ENCODE measurements at places on chromosomes 3 and 15.

GRCh38 chr15:39624806-39625205, 43.9 kb downstream of the THBS1 start:
- peak; percentile 58 for DNase-seq

DNA sequence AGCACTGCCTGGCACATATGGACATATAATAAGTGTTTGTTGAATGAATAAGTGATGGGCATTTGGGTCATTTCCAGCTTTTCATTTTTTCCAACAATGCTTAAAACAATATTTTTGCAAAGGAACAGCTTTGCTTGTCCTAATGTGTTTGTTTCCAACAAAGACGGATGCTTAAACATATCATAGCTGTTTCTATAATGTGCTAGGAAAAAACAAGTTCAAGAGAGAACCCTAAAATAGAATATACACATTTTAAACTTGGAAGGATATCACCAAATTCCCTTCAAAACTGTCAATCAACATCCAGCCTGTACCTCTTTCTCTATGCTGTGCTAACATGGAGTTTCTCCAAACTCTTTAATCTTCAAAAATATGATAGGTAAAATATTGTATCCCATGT, 224.5 kb upstream of the WNT5A start:
- DNase-seq, result no peak

DNA sequence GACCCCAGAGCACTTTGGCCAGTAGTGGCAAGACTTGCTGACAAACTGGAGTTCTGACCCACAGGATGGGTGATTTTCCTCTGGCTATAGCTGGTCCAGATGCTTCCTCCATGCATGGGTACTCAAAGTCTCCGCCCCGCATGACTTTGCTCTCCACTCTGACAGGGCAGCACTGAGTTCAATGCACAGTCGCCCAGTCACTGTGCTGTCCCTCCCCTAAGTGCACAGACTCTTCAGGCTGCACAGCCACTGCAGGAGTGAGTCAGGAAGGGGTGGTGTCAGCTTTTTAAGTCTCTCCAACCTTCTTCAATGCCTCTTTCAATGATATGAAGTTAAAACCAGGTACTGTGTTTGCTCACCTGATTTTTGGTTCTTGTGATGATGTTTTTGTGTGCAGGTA, 17.8 kb downstream of the TEX9 start:
- DNase-seq, result no peak

GRCh38 chr15:93017526-93017925, 71.5 kb downstream of the RGMA start:
- no peak for DNase-seq

DNA sequence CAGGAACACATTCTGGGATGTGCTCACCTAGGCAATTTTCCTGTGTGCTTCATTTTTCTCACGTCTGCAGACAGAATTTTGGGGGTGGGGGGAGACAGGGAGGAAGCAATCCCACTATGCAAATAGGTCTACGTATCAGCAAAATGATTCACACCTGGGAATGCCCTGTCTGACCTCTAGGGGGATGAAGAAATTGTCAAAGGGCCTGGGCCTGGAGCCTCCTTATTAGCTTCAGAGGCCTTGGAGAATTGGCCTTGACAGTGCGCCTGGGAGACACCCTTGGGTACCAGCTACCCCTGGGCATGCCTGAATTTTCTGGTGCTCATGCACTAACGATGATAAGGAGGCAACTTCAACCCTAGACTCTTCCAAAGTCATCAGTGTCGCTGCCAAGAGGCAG, 207.5 kb downstream of the CADPS start:
- no peak for DNase-seq

GRCh38 chr15:70416829-70417228, 319.1 kb upstream of the TLE3 start:
- peak; percentile 77 for DNase-seq

DNA sequence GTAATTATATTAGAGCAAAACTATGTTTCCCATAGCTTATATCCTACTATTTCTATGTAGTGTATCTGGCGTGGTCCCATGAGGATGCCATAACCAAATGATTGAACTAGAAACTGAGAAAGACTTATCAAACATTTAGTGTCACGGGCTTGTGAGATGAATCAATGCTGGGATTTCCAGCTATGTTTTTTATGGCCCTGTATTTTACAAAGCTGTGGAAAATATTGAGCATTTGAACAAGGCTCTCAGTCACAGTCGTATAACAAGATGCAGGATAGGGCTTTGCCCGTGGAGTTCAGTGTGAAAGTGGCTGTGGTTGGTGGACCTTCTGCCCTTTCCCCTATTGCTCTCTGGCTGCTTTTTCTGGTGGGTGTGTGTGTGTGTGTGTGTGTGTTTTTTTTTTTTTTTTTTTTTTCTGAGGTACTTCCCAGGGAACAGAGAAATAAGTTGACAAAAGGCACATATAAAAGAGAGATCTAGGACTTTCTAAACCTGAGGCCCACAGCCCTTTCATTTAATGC, 60.7 kb downstream of the CACNA1D start:
- no peak for DNase-seq

DNA sequence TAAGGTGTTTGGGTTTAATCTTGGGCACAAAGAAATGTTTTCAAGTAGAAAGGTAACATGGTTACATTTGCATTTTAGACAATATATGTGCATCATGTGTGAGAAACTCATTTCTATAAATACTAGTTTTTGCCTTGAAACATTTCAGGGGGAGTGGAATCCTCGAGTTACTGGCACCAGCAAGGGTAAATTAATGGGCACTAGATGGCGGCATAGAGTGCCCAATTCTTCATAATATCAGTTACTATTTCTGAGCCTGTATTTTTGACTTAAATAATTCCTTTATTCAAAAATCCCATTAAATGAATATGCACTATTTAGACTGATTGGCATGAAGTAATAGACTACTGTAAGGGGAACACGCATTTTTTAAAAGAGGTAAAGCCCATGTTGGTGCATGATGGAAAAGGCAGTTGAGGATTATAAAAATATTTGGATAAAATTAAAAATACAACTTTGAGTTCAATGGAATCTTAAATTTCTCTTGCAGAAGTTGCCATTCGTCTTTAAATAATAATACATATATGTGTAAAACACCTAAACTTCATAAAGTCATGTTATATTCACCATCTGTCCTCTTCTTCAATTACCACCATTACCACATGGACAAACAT, 106.3 kb downstream of the ZBTB20 start:
- no peak for DNase-seq

GRCh38 chr15:70376929-70377691, 279.4 kb upstream of the TLE3 start:
- no peak for DNase-seq
